ENCODE measurements at places on chromosomes 3 and 15.

DNA sequence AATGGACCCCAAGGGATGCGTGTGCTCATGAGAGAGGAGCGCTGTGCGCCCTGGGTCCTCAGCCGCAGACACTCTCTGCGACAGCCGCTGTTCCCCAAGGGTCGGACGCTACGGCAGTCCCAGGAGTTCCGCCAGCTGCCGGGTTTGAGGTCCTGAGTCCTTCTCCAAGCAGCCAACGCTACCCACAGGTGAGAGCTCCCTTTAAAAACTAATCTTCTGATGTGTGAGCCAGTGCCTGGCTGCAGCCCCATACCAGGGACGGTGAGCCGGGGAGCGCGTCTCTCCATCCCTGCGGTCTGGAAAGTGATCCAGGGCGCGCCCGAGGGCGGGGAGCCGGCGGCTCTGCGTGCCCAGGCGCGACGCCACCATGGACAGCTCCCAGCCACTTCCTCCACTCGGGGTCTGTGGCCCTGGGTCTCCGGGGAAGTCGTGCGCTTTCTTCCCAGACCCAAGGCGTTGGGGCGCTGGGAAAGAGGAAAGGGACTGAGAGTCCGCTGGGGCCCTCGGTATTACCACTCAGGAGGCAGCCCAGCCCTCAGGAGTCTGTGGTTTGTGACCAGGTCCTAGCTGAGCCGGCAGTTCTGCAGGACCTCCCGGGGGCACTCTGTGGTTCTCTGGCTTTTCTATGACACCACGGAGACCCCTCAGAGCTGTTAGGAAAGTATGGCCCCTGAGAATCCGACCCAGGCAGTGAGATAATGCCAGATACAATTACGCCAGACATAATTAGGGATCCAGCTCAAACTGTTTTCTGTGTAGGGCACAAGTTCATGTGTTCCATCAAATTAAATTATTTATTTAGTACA is 1.4 kb downstream of the CEMIP start:
- DNase-seq: no peak

DNA sequence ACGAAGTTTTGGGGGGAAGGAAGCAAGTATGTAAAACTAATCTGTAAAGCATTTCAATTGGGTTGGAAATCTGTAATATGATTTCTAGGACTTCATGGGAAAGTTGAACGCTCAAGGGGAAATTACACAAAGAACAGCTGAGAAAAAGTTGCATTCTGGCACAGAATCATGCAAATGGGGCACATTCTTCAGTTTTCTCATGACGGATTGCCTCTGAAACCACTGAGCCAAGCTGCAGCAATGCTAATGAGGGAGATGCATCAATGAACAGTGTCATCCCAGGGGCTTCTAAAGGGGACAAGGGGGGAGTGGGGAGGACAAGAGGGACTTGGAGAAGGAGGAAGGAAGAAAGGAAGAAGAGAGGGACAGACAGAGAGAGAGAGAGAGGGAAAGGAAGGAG is 291.4 kb upstream of the ATP11B start:
- DNase-seq: no peak

DNA sequence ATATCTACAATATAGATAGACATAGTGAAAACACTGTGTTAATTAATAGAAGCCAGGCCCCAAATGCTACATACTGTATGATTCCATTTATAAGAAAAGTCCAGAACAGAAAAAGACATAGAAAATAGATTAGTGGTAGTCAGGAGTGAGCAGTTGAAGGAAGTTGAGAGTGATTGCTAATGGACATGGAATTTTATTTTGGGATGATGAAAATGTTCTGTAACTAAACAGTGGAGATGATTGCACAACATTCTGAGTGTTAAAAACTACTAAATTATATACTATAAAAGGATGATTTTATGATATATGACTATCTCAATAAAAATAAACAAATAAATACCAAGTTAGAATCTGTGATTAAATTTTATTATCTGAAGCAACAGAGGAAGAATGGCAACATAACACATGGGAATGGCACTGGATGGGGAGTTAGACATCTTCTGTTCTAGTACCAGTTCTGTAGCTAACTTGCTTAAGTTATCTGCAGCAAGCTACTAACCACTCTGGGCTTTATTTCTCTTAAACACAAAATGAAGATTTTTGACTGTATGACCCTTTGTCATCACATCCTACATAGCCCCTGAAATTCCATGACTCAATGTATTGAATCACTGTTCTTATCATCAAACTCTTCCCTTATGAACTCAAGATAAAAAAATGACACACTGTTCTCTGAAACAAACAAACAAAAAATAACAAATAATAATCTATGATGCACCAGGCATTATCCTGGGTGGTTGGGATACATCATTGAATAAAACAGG is 612.7 kb downstream of the TBL1XR1 start:
- DNase-seq: no peak

DNA sequence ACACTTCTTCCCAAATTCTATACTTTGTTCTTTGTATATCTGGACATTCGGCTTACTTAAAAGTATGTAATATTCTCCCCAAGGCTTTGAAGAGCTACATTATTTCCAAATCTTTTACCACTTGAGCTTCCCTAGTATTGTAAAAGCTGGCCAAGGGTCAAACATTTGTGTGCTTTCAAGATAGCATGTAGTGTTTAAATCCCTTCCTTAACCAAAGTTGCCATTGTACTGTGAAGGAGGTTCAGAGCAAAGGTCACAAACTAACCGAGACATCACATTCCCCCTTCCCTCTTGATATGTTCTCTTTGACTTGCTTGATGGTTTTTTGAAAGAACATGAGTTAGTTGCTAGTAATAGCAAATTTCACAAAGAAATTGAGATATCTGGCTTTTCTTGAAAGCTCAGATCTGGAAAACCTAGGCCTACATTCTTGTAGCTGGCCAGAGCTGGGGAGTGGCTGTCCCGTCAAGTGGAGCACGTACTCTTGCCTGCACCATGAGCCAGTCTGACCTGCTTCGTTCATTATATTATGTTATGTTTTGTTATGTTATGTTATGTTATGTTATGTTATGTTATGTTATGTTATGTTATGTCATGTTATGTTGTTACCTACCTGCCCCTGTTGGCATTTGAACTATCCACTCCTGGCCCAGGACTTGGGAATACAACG is 60.2 kb downstream of the FILIP1L start:
- DNase-seq: no peak

DNA sequence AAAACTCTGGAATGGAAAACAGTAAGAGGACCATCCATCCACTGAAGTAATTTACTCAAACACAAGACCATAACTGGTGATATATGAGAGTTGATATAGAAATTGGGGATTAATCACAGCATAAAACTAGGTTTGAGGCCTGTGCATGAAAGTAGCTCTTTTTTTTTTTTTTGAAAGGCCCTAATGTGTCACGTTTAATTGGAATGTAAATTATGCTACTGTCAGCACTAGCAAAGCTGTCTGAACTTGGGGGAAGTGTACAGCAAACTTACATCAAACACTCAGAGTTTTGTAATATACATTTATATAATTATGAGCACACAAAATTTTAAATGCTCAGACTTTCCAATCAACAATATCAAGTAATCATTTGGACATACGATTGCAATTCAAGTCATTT is 154.1 kb downstream of the GREM1 start:
- DNase-seq: no peak

GRCh38 chr3:12187448-12188327 is 29.0 kb upstream of the TIMP4 start:
- DNase-seq: no peak

DNA sequence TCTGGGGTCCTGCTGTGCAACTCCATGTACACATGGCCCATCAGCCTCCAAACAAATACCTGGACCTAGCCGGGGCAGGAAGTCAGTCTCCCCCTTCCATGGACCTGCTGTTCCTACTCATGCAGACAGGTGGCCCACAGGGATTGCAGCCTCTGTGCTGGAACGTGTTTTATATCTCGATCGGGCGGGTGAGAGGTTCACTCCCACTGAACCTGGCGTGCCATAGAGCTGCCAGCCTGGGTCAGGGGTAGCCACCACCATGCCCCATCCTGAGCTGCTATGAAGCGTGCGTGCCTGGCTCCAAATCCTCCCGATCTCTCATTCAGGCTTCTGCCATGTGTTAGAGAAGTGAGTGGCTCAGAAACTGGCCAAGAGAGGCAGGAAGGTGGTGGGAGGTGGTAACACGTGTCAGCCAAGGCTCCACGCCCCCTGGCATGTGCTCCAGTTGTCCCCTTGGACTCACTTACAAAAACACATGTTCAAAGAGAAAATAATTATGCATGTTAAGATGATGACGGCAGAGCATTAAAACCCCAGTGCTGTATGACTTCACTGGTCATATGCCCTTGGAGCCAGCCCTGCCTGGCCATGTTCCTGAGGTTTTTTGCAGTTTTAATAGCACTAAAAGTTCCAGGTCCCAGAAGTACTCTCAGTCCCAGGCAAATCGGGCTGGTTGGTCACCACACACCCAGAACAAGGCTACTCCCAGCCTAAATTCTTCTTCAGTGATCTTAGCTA is 30.6 kb downstream of the CTSH start:
- DNase-seq: no peak

- no peak for DNase-seq
These were observed 158.6 kb upstream of the RGMA start for GRCh38 chr15:93247466-93248121.

DNA sequence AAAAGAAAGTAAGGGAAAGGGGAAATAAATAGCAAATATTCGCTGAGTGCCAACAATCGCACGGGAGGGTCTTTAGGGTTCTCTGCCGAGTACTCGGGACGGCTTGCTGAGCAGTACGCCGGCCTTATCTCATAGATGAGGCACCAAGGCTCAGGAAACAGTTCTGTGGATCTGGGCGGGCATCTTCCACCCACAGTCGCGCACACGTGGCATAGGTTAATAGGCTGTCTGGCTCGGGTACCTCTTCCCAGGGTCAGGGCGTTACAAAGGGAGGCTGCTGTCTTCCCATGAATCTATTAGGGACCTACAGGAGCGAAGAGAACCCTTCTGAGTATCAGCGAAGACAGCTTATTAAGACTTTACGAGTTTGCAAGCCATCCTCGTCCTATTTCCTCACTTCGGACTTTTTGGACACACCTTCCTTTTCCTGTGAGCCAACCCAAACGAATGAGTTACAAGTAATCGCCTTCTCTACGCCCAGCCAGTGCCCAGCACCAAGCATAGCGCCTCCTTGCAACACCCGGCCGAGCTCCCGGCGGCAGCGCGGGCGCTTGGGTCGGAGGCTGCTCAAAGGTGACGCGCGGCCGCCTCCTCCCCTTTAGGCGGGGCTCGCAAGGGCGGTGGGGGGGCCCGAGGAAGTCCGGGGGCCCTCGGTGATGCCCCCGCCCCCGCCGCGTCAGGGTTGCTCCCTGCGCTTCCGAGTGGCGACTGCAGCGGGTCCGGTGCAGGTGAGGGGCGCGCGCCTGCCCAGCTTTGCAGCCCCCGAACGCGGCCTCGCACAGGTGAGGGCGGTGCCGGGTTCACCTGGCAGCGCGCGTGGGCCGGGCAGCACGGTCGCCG is at the start of gene MCTP2:
MCTP2 (plus strand) TSS at position 679 of the 840 bp plus-strand sequence. CDS start 66,705 bp downstream, outside the sequence.
- DNase-seq: no peak

- no peak for DNase-seq
These were observed 241.8 kb upstream of the LRTM1 start for GRCh38 chr3:55169608-55170072.

GRCh38 chr3:60737633-60738399 is 513.4 kb downstream of the FHIT start:
- DNase-seq: no peak

- DNase-seq: no peak
These were observed 38.6 kb downstream of the UMPS start for GRCh38 chr3:124768812-124769211.

DNA sequence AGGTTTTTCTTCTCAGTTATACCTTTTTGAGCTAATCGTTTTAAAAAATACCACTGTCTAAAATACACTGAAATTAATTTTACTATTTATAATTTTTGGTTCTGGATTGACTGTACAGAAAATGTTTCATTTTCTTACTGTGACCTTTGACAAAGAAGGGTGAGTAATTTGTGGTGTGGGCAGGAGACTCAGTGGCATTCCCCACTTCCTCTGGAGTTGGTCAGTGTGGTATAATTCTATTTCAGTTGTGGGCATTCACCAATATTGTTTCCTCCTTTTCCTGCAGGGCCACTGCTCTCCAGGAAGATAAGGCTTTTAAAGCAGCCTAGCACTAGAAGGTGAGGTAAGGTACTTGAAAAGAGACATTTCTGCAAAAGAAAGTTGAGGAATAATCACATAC is 6.5 kb downstream of the DAG1 start:
- no peak for DNase-seq

GRCh38 chr3:98890965-98891910 is 10.3 kb downstream of the DCBLD2 start:
- DNase-seq: no peak

DNA sequence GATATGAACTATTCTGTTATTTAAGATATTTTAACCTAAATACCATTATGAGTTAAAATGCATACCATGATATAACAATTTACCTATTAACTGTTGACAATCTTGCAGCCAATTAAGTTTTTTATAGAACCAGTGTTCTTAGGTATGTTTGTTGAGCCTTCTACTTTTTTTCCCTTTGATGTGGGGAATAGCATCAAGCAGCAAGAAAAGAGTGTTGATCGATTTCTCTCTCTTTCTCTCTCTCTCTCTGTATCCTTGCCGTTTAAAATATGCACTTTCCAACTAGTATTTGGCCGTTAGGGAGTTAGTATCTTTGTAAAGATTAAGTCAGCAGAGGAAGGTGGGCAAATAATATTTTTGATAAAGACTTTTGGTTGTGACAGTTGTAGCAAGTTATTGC is 5.9 kb downstream of the CHD2 start:
- DNase-seq: no peak

DNA sequence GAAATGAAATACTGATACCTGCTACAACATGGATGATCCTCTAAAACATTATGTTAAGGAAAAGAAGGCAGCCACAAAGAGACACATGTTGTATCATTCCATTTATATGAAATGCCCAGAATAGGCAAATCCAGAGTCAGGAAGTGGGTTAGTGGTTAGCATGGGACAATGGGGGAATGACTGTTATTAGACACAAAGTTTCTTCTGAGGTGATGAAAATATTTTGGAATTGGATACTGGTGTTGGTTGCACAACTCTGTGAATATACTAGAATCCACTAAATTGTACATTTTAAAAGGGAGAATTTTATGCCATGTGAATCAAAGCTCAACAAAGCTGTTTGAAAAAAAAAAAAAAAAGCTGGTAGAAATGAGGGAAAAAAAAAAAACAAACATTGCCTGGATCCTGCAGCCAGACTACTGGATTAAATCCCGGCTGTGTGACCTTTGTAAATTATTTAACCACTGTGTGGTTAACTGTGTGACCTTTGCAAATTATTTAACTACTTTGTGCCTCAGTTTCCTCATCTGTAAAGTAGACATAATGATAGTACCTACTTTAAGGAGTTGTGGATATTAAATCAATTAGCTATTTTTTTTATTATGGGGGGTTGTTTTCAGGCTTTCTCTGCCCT is 75.6 kb upstream of the PRICKLE2 start:
- DNase-seq: no peak

- no peak for DNase-seq
These were observed 427 bp upstream of the RNF111 start for GRCh38 chr15:58987036-58987435.
